ENCODE measurements at places on chromosomes 4 and X. TPM values are rescaled to one million over a fixed set of nuclear protein-coding genes. Genes with fewer than 3 reads are reported as not detected.

ASB11 gene
- total RNA-seq = not detected

DNA sequence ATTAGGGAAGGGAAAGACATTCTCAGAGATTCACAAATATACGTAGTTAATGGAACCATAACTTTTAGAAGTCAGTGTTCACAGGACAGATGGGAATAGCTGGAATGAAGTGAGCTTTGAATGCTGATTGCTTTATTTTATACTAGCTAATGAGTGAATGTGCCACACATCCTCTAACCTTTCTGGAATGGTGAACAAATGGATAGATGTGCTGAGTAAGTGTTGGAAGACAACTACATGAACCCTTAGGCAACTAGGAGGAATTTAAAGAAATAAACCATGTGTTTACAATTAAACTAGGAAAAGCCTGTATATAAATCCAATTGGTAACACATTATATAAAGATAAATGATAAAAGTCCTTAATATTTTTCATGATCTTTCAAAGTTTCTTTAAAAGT lies 91.6 kb upstream of the LIMCH1 start:
- no peak for DNase-seq
- no peaks in the 10 kb centered on the region for H3K36me3 ChIP-seq
- no peak overlapping the region for H3K27ac ChIP-seq
- H3K4me3 ChIP-seq = no peak overlapping the region
- no peaks in the 10 kb centered on the region for H3K27me3 ChIP-seq

GRCh38 chrX:13750812-13751211 lies 16.3 kb downstream of the OFD1 start:
- no peaks in the 10 kb centered on the region for H3K36me3 ChIP-seq
- H3K4me3 ChIP-seq = no peak overlapping the region
- DNase-seq = no peak
- no peak overlapping the region for H3K27ac ChIP-seq
- H3K4me1 ChIP-seq = no peaks in the 10 kb centered on the region

GYPB gene
- not detected for total RNA-seq

SPANXA2 gene
- total RNA-seq = not detected

GRCh38 chr4:104930298-104930697 lies 216.4 kb upstream of the TET2 start:
- no peak overlapping the region for H3K4me3 ChIP-seq
- no peaks in the 10 kb centered on the region for H3K27me3 ChIP-seq
- no peak for DNase-seq
- no peaks in the 10 kb centered on the region for H3K4me1 ChIP-seq
- H3K27ac ChIP-seq = no peak overlapping the region

ADGRG4 gene
- total RNA-seq = 0.14 TPM

GABRG1 gene
- not detected for total RNA-seq

- no peaks in the 10 kb centered on the region for H3K27me3 ChIP-seq
- DNase-seq = no peak
- no peak overlapping the region for H3K4me3 ChIP-seq
Measured at GRCh38 chr4:158793021-158793420, 24.2 kb downstream of the FNIP2 start.

TMEM128 gene
- total RNA-seq = 24.4 TPM

CD38 gene
- total RNA-seq = 7.8 TPM

GRCh38 chr4:118776157-118776954 lies 59.6 kb downstream of the SEC24D start:
- no peak for DNase-seq
- no peaks in the 10 kb centered on the region for H3K36me3 ChIP-seq
- no peak overlapping the region for H3K4me3 ChIP-seq
- H3K4me1 ChIP-seq = peaks cover 50% of the 10 kb centered on the region
- peak overlapping the region; percentile 11 for H3K27ac ChIP-seq
- no peaks in the 10 kb centered on the region for H3K27me3 ChIP-seq

SSX4B gene
- not detected for total RNA-seq

DNA sequence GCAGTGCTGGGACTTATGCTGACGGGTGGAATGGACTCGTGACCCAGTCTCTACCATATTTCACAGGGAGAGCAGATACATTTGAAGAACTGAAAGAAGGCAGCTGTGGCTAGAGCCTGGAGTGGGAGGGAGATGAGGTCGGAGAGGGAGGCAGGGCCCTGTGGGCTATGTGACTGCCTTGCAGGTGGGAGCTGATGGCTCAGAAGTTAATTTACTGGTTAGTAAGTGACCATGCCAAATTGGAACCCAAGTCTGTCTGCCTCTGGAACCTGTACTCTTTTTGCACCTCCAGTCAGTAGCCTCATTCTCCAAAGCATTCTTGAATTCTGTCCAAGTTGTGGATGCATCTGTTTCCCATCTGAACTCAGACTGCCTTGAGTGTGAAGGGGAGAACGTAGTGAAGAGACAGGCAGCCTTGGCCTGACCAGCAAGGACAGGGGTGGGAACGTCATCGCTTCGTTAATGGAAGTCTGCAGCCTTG lies 92.3 kb downstream of the REPS2 start:
- H3K4me3 ChIP-seq = no peak overlapping the region
- no peaks in the 10 kb centered on the region for H3K27me3 ChIP-seq
- H3K27ac ChIP-seq = no peak overlapping the region
- H3K4me1 ChIP-seq = peaks cover 21% of the 10 kb centered on the region
- DNase-seq = no peak
- no peaks in the 10 kb centered on the region for H3K36me3 ChIP-seq

ADH1B gene
- 1,563 TPM for total RNA-seq

- H3K27ac ChIP-seq = no peak overlapping the region
- H3K4me3 ChIP-seq = no peak overlapping the region
- no peaks in the 10 kb centered on the region for H3K36me3 ChIP-seq
- no peaks in the 10 kb centered on the region for H3K27me3 ChIP-seq
- DNase-seq = no peak
- H3K4me1 ChIP-seq = no peaks in the 10 kb centered on the region
Measured at GRCh38 chr4:23382879-23383278, 507.0 kb downstream of the PPARGC1A start.

SOX3 gene
- not detected for total RNA-seq

DNA sequence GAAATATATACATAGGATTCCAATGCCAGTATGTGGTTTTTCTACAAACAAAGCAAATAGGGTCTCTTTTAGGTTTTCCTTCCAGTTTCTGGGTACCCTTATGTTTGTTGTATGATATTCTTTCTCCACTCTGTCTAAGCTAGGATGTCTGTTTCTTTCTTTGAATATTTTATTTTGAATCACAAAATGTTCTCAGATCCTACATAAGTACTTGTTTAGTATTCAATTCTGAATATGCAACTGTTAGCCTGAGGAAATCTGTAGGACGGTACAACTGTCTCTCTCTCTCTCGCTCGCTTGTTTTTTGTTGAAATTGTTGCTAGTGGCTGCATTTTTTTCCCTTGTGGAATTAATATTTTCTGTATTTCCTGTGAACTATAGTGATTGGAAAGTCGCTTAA lies 163.2 kb downstream of the CCSER1 start:
- no peaks in the 10 kb centered on the region for H3K36me3 ChIP-seq
- no peak overlapping the region for H3K27ac ChIP-seq
- H3K4me1 ChIP-seq = no peaks in the 10 kb centered on the region
- no peaks in the 10 kb centered on the region for H3K27me3 ChIP-seq

DNA sequence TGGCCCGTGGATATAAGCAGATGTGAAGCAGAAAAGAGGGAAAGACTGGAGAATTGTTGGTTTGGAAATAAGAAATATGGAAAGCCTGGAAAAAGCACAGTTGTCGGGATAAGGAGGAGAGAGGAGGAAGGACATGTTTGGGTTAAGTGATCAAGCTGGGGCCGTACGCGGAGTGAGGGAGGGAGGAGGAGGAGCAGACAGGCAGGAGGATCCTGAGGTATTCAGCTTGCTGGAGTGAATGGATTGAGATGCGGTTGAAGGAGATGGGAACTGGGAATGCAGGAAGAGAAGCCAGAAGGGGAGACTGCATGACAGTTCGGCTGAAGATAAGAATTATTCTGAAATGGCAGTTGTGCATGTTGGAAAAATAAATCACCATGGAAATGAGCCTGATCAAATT lies 21.2 kb downstream of the ZFP42 start:
- H3K27me3 ChIP-seq = no peaks in the 10 kb centered on the region
- H3K36me3 ChIP-seq = no peaks in the 10 kb centered on the region
- no peak for DNase-seq
- no peak overlapping the region for H3K4me3 ChIP-seq

ENPEP gene
- total RNA-seq = 0.68 TPM

- H3K27me3 ChIP-seq = no peaks in the 10 kb centered on the region
- no peak overlapping the region for H3K4me3 ChIP-seq
- no peak overlapping the region for H3K27ac ChIP-seq
- DNase-seq = no peak
- H3K36me3 ChIP-seq = no peaks in the 10 kb centered on the region
Measured at GRCh38 chrX:16839852-16840460, 30.2 kb downstream of the RBBP7 start.

DUSP9 gene
- not detected for total RNA-seq

GRCh38 chrX:103783971-103784370 lies 7.3 kb downstream of the PLP1 start:
- H3K36me3 ChIP-seq = no peaks in the 10 kb centered on the region
- H3K4me3 ChIP-seq = no peak overlapping the region
- no peaks in the 10 kb centered on the region for H3K4me1 ChIP-seq
- no peaks in the 10 kb centered on the region for H3K27me3 ChIP-seq
- DNase-seq = no peak
- H3K27ac ChIP-seq = no peak overlapping the region

GRCh38 chrX:48897157-48897624 lies 377 bp downstream of the TIMM17B start:
- no peaks in the 10 kb centered on the region for H3K27me3 ChIP-seq
- H3K4me1 ChIP-seq = no peaks in the 10 kb centered on the region
- H3K27ac ChIP-seq = peak overlapping the region; percentile 94
- no peak for DNase-seq
- peaks cover 4% of the 10 kb centered on the region for H3K36me3 ChIP-seq

GRCh38 chr4:43496188-43496587 lies 603.7 kb downstream of the GRXCR1 start:
- H3K36me3 ChIP-seq = no peaks in the 10 kb centered on the region
- H3K27me3 ChIP-seq = no peaks in the 10 kb centered on the region
- no peak for DNase-seq
- no peak overlapping the region for H3K27ac ChIP-seq

- no peaks in the 10 kb centered on the region for H3K27me3 ChIP-seq
- no peak for DNase-seq
- no peak overlapping the region for H3K27ac ChIP-seq
- H3K4me3 ChIP-seq = no peak overlapping the region
Measured at GRCh38 chrX:41100200-41100599, 15.0 kb downstream of the USP9X start.

DNA sequence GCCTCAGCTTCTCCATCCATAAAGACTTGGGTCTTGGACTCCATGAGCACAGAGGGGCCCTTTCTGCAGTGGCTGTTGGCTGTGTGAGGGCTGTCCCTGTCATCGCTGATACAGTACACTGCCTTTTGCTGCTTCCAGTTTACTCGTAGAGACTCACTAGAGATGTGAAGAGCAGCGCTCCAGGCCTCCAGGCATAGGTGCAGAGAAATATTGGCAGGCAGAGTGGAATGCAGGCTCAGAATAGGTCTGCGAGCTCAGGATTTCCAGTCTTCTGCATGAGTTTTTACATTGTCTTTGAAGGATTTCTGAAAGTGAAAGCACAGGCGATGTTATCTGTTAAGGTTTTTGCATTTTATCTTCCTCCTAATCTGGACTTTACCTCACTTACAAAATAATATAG lies 97.4 kb downstream of the AASDH start:
- no peak for DNase-seq
- H3K4me1 ChIP-seq = no peaks in the 10 kb centered on the region
- H3K4me3 ChIP-seq = peak overlapping the region; percentile 25

GRCh38 chr4:947491-947971 lies 15.3 kb downstream of the TMEM175 start:
- no peaks in the 10 kb centered on the region for H3K27me3 ChIP-seq
- H3K27ac ChIP-seq = no peak overlapping the region
- no peak for DNase-seq
- H3K4me3 ChIP-seq = no peak overlapping the region
- peaks cover 4% of the 10 kb centered on the region for H3K36me3 ChIP-seq
- H3K4me1 ChIP-seq = no peaks in the 10 kb centered on the region

DNA sequence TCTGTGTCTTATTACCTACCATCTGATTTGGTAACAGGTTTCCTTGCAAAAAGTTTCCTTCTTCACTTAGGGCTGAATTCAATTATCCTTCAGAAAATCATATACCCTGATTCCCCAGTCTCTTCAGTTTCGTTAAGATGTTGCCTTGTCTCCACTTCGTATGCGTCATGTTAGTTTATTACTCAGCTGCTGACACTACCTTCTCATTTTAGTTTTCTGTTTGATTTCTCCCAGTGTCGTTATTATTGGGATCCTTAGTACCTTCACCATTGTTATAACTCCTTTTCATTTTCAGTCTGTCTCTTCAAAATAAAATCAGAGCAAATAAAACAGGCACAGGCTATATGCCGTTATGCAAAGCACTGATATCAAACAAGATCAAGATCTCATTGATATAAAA lies 87.5 kb upstream of the RBPJ start:
- H3K27me3 ChIP-seq = no peaks in the 10 kb centered on the region
- H3K36me3 ChIP-seq = no peaks in the 10 kb centered on the region
- no peak overlapping the region for H3K27ac ChIP-seq
- H3K4me1 ChIP-seq = peaks cover 17% of the 10 kb centered on the region

ARSJ gene
- 15.0 TPM for total RNA-seq

- H3K4me1 ChIP-seq = peaks cover 11% of the 10 kb centered on the region
- no peaks in the 10 kb centered on the region for H3K27me3 ChIP-seq
- no peak overlapping the region for H3K4me3 ChIP-seq
- H3K36me3 ChIP-seq = no peaks in the 10 kb centered on the region
- DNase-seq = no peak
- no peak overlapping the region for H3K27ac ChIP-seq
Measured at GRCh38 chr4:138178566-138178965, 63.6 kb downstream of the SLC7A11 start.

- no peak overlapping the region for H3K4me3 ChIP-seq
- peaks cover 3% of the 10 kb centered on the region for H3K4me1 ChIP-seq
- no peaks in the 10 kb centered on the region for H3K36me3 ChIP-seq
- DNase-seq = no peak
- H3K27ac ChIP-seq = no peak overlapping the region
Measured at GRCh38 chrX:72280321-72280845, 3.3 kb upstream of the RPS4X start.

Measured in thoracic aorta (tissue), 2 donors.